ENCODE measurements at places on chromosomes 12 and 14. TPM values are rescaled to one million over a fixed set of nuclear protein-coding genes. Genes with fewer than 3 reads are reported as not detected.

- DNase-seq: no peak
- H3K27ac ChIP-seq: no peak overlapping the region
- H3K36me3 ChIP-seq: no peaks in the 10 kb centered on the region
- peaks cover 24% of the 10 kb centered on the region for H3K27me3 ChIP-seq
- H3K4me3 ChIP-seq: no peak overlapping the region
Observed at GRCh38 chr12:67211029-67211428, 58.1 kb upstream of the CAND1 start.

DNA sequence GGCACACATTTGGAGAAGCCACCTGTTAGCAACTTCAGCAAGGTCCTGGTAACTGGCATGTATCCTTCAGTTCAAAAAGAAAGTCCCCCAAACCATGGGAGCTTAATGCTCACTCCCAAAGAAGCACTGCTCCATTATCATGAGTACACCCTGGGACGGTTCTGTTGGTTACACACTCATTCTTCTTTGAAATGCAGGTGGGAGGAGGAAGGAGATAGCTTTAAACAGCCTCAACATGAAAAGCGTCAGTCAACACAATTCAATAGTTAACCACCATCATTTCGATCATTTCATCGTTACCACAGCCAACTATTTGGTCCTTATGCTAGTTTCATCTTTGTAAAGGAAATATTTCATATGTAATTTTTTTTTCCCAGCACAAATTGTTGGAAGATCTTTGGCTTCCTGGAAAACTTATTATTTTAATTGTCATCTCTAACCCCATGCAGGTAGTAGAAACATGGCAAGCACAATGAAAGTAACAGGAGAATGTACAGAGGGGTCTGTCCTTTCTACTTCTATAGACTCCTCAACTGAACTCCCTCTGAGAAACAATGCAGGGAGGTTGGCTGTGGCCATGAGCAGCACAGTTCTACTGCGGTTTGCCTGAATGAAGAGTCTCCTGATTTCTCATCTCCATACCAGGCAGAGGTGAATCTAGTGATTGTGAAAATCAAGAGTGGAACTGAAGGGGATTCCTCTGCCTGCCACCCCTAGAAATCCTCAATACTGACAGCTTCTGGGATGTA, 196.4 kb upstream of the FOXN3 start:
- H3K4me3 ChIP-seq: peak overlapping the region; percentile 84
- H3K4me1 ChIP-seq: peaks cover 83% of the 10 kb centered on the region
- peak; percentile 48 for DNase-seq

DNA sequence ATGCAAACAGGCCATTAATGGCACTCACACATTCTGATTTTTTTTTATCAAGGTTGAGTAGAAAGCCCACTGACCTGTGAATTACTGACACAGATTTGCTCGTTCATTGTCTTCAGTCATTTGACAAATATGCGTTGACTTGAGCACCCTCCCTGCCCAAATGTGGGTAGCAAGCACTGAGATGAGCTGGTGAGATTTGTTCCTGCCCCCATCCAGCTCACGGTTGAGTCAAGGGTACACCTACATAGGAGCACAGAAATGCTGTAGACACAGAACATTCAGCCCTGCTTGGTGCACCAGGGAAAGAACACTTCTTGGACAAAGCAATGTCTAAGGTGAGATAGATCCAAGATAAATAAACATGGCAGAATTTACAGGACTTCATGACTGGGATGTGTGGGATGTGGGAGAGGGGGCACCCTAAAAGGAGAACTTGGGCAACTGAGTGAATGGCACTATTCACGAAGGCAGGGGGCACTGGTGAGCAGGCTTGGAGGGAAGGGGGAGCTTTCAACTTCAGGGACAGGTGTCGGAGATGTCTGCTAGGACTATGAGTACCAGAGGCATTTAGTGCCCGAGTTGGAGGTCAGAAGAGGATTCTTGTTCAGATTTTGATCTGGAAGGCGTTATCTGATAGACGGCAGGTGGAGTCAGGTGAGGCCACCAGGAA, 213.4 kb downstream of the VRK1 start:
- no peaks in the 10 kb centered on the region for H3K27me3 ChIP-seq
- H3K4me3 ChIP-seq: no peak overlapping the region
- no peaks in the 10 kb centered on the region for H3K4me1 ChIP-seq
- H3K27ac ChIP-seq: no peak overlapping the region
- no peaks in the 10 kb centered on the region for H3K36me3 ChIP-seq

GRCh38 chr14:73833034-73833433, 18.6 kb upstream of the PTGR2 start:
- no peak overlapping the region for H3K27ac ChIP-seq
- no peak for DNase-seq
- peaks cover 14% of the 10 kb centered on the region for H3K4me1 ChIP-seq
- no peak overlapping the region for H3K4me3 ChIP-seq
- H3K36me3 ChIP-seq: no peaks in the 10 kb centered on the region

- no peak overlapping the region for H3K27ac ChIP-seq
- H3K4me3 ChIP-seq: no peak overlapping the region
- no peaks in the 10 kb centered on the region for H3K36me3 ChIP-seq
- no peak for DNase-seq
- no peaks in the 10 kb centered on the region for H3K4me1 ChIP-seq
- no peaks in the 10 kb centered on the region for H3K27me3 ChIP-seq
Observed at GRCh38 chr14:53875324-53875897, 81.2 kb downstream of the BMP4 start.

GRCh38 chr12:22935090-22935489, 310.1 kb downstream of the ETNK1 start:
- no peaks in the 10 kb centered on the region for H3K27me3 ChIP-seq
- H3K4me3 ChIP-seq: no peak overlapping the region
- DNase-seq: no peak
- H3K4me1 ChIP-seq: no peaks in the 10 kb centered on the region
- no peak overlapping the region for H3K27ac ChIP-seq
- no peaks in the 10 kb centered on the region for H3K36me3 ChIP-seq

DNA sequence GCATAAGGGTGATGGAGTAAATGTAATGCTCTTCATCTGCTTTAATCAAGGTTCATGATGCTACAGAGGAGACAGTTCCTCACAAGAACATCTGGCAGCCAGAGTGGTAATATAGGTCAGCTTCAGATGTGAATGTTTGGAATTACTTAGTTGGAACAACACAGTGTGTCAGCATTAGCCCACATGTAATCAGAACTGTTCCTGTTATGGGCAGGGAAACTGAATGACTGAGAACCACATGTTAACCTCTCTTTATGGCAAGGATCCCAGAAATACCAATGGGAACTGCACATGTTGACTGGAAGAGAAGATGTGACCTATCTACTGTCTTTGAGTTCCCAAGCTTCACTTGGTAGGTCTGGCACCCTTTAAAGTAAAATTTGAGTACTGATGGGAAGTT, 390.1 kb upstream of the PDE3A start:
- no peaks in the 10 kb centered on the region for H3K36me3 ChIP-seq
- H3K27ac ChIP-seq: no peak overlapping the region

- no peaks in the 10 kb centered on the region for H3K36me3 ChIP-seq
- H3K4me3 ChIP-seq: no peak overlapping the region
- DNase-seq: no peak
- H3K4me1 ChIP-seq: no peaks in the 10 kb centered on the region
- no peak overlapping the region for H3K27ac ChIP-seq
- H3K27me3 ChIP-seq: peaks cover 1% of the 10 kb centered on the region
Observed at GRCh38 chr12:111242184-111242583, 126.7 kb downstream of the PHETA1 start.

DNA sequence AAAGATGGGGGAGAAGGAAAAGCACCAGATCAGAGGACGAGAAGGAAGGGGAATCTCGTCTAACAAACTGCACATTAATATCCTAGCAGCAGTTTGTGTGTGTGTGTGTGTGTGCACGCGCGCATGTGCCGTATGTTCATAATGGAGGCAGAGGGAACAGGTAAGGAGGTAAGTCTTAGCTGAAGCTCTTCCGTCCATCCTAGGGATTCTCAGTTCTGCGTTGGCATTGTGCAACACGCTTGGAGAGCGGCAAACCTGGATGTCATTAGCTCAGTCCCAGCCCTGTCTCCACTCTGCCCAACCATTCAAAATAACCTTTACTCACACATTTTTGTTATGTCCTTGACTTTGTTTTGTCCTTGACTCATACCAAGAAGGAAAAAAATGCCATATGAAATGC, 1.6 kb upstream of the C1R start:
- no peak for DNase-seq
- no peak overlapping the region for H3K27ac ChIP-seq
- H3K27me3 ChIP-seq: no peaks in the 10 kb centered on the region

DNA sequence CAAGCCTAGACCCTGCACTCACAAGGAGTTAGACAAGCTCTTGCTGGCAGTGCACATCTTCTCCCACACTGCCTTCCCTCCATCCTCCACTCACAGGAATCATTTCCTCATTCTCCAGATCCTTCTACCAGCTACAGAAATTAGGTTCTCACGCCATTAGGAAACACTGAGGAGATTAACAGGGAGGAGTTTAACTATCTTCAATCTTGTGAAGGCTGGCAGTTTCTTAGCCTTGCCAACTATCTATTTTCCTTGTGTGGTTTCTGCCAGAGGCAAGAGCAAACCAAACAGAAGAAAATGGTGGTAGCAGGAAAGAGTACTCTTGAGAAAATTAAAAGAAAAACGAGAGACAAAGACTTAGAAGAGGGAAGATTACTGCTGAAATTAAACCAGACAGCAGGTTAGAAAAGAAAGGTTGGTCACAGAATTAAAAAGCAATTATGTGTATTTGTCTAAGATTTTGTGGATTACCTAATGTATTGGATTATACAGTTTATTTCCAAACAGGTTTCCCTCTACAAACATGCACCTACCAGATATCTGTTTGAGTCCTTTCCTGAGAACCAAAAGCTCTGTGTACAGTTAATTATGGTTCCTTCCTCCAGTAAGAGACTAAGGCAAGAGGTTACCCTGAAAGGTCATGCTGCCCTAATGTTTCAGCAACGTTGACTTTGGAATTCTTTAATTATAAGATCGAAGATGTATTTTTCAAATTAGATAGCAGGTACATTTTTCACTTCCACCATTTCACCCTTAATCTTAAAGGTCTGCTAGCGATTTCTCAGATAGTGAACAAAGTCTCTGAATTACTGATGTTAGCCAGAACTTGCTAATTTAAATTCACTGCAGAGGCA, 5.0 kb downstream of the RERG start:
- H3K4me3 ChIP-seq: no peak overlapping the region
- H3K27me3 ChIP-seq: peaks cover 16% of the 10 kb centered on the region
- DNase-seq: no peak
- H3K36me3 ChIP-seq: no peaks in the 10 kb centered on the region
- H3K4me1 ChIP-seq: no peaks in the 10 kb centered on the region

- no peaks in the 10 kb centered on the region for H3K27me3 ChIP-seq
- H3K36me3 ChIP-seq: peaks cover 4% of the 10 kb centered on the region
- H3K4me3 ChIP-seq: no peak overlapping the region
- peaks cover 37% of the 10 kb centered on the region for H3K4me1 ChIP-seq
Observed at GRCh38 chr12:67692135-67692534, 43.6 kb downstream of the DYRK2 start.

- no peak overlapping the region for H3K4me3 ChIP-seq
- DNase-seq: no peak
- H3K36me3 ChIP-seq: no peaks in the 10 kb centered on the region
- no peaks in the 10 kb centered on the region for H3K4me1 ChIP-seq
Observed at GRCh38 chr12:43292699-43293098, 259.3 kb downstream of the ADAMTS20 start.

GRCh38 chr12:89968151-89968700, 259.6 kb upstream of the ATP2B1 start:
- no peaks in the 10 kb centered on the region for H3K27me3 ChIP-seq
- H3K4me3 ChIP-seq: no peak overlapping the region
- no peaks in the 10 kb centered on the region for H3K36me3 ChIP-seq

- H3K36me3 ChIP-seq: no peaks in the 10 kb centered on the region
- no peaks in the 10 kb centered on the region for H3K4me1 ChIP-seq
- peak; percentile 55 for DNase-seq
- H3K4me3 ChIP-seq: no peak overlapping the region
- H3K27ac ChIP-seq: no peak overlapping the region
- H3K27me3 ChIP-seq: no peaks in the 10 kb centered on the region
Observed at GRCh38 chr14:23186913-23187654, 3.6 kb upstream of the SLC7A8 start.

DNA sequence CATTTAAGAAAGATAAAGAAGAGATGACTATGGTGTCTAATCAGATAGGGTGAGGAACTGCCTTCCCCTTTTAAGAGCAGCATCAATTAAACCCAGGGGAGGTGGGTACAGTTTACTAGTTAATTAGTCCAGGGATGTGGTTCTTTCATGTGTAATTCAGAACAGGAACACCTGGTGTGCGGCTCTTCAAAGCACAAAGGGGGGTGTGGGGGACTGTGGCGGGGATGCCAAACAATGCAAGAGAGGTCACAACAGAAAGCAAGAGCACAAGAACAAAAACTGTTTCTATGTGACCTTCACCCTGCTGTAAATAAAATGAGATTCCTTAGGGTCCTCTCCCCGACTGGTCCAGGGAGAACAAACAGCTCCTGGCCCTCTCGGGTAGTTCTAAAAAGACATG, 183.9 kb upstream of the SOX5 start:
- no peaks in the 10 kb centered on the region for H3K27me3 ChIP-seq
- H3K4me1 ChIP-seq: no peaks in the 10 kb centered on the region
- no peaks in the 10 kb centered on the region for H3K36me3 ChIP-seq
- H3K27ac ChIP-seq: no peak overlapping the region

DNA sequence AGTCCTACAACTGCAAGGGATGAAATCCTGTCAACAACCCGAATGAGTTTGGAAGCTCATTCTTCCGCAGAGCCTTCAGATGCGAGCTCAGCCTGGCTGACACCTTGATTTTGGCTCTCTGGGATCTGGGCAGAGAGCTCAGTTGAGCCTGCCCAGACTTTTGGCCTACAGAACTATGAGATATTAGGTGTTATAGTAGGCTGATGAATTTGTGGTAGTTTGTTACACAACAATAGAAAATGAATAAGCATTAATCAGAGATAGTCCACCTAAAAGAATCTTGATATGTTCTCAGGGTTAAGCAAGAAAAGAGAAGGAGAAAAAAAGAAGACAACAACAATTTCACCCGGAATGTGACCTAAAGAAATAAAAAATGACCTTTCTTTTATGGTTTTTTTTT, 30.4 kb upstream of the GZMB start:
- H3K4me1 ChIP-seq: peaks cover 92% of the 10 kb centered on the region
- no peak for DNase-seq
- peaks cover 22% of the 10 kb centered on the region for H3K36me3 ChIP-seq
- no peak overlapping the region for H3K4me3 ChIP-seq
- H3K27me3 ChIP-seq: no peaks in the 10 kb centered on the region

- no peaks in the 10 kb centered on the region for H3K4me1 ChIP-seq
- no peaks in the 10 kb centered on the region for H3K27me3 ChIP-seq
- H3K27ac ChIP-seq: no peak overlapping the region
- DNase-seq: no peak
Observed at GRCh38 chr14:79091381-79091963, 921.3 kb downstream of the NRXN3 start.

GRCh38 chr14:23404331-23404900, 3.7 kb downstream of the MYH6 start:
- H3K4me3 ChIP-seq: no peak overlapping the region
- no peak for DNase-seq
- no peaks in the 10 kb centered on the region for H3K27me3 ChIP-seq

SIRT4 gene
- 3.3 TPM for total RNA-seq

TMEM179 gene
- not detected for total RNA-seq

MAP1LC3B2 gene
- total RNA-seq: 1.9 TPM

SLC6A12 gene
- total RNA-seq: not detected

BCL2L2 gene
- 1.1 TPM for total RNA-seq

OR8S1 gene
- total RNA-seq: not detected

GPR68 gene
- 14.0 TPM for total RNA-seq
